ENCODE measurements at places on chromosomes 5 and 9.

DNA sequence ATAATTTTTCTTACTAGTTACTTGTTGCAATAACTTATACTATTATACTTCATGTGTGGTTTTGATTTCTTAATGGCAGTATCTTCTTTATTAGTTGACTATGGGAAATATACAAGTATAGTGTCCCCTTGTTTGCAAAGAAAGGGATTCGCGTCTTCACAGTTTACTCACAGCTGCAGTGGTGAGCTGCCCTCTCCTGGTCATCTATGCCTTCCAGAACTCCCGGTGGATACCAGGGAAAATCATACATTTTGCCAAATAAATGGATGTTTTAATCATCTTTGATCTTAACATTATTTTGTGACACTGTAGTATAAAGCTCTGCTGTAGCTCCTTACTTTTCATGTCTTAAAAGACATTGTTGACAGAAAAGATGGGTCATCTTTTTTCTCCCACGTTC lies 142.0 kb downstream of the ZCCHC7 start:
- no peak for DNase-seq

GRCh38 chr9:133368249-133368881 lies 7.5 kb downstream of the SURF4 start:
- no peak for DNase-seq

GRCh38 chr9:121495976-121496375 lies 3.7 kb downstream of the GGTA1 start:
- DNase-seq: no peak

- DNase-seq: peak; percentile 54
Measured at GRCh38 chr9:133275105-133276000, at the start of gene ABO. TSS of gene ABO (minus strand) at chr9:133275201.

DNA sequence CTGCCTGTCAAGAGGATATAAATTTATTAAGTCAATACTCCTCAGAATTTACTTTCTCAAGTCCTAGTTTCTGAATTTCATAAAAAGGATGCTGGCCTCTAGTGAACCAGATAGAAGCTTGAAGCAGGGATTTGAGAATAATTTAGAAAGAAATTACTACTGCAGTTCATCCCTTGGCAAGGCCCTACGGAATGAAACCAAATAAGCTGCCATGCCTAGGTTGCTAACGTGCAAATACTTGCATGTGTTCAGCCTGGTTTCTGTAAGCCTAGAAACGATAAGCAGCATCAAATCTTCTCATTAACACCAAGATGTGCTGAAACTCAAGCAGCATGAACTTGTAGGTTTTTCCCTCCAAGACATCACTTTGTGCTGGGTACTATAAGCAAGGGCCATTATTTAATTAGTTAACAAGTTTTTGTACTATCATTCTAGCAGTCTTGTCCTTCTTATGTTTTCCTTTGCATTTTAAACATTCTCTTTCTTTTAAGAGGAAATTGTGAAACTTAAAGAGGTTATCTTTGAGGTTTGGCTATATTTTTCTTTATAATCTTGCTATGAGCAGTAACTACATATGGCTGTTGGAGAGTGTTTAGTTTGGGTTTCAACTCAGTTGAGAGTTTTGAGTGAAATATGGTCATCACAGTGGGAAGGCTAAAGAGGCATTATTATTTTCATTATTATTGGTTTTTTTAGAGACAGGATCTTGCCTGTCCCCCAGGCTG lies 71.8 kb downstream of the ADAMTSL1 start:
- DNase-seq: no peak

- DNase-seq: no peak
Measured at GRCh38 chr5:75078027-75078426, 25.7 kb upstream of the GCNT4 start.

DNA sequence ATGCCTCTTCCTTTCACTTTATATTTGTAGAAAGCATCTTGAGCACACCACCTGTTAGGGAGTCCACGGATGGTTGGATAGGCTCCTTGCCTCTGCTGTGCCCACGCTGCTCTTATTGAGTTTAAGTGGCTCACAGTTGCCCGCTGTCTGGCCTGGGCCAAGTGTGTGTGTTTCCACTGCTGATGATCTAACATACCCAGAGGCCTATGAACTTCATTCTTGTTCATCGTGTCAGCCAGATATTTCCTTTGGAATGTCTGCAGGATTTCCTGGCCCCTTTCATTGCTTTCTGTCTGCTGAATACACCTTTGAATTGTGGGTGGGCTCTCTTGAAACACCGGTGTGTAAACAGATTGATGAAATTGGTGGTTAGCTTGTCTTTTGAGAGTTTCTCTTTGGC lies 46.6 kb downstream of the MVB12B start:
- DNase-seq: no peak

GRCh38 chr5:32595118-32595517 lies 9.8 kb downstream of the SUB1 start:
- no peak for DNase-seq

DNA sequence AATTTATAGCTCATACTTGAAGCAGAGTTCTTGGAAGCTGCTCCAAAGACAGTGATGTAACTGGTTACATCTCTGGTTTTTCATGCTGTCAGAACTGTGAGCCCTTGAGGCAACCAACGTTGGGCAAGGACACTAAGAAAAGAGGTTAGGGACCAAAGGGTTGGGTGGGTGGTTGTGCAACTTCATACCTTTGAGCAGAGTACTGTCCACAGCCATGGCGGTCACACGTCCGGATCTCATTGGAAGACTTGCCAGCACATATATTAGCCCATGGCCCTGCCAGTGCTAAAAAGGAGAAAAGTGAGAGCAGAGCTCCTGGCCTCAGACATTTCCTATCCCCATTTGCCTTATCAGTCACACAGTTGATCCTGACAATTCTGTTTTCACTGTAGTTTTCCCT lies 2.1 kb downstream of the LECT2 start:
- no peak for DNase-seq

GRCh38 chr5:76700571-76700970 lies 15.4 kb upstream of the F2R start:
- no peak for DNase-seq

DNA sequence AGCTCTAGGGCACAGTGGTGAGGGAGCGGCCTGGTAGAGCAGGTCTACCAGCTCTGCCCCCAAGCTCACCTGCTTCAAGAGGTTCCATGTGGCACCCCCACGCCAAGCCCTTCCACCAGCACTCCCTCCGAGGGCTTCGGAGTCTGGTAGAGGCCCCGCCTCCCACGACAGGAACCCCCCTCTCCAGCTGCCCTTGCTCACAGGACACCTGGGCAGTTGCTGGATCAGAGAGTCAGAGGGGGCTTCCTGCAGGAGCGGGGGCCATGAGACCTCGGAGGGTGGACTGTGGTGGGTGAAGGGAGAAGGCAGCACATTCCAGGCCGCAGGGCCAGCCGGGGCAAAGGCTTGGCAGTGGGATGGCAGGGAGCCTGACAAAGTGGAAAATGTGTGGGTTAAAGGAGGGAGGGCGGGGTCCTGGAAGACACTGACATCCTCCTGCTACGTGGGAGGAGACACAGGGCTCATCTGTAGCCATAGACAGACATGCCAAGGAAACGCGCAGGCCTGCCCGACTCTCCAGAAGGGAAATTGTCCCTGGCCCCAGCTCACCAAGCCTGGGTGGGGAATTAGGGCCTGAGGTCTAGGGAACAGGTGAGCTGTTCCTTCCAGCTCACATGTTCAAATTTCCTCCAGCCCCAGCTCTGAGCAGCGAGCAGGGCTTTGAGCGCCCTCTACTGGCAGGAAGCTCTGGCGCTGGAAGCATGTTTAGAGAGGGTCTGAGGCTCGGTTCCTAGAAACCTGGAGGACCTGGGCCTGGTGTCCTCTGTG lies 74.2 kb downstream of the NTNG2 start:
- DNase-seq: peak; percentile 84

DNA sequence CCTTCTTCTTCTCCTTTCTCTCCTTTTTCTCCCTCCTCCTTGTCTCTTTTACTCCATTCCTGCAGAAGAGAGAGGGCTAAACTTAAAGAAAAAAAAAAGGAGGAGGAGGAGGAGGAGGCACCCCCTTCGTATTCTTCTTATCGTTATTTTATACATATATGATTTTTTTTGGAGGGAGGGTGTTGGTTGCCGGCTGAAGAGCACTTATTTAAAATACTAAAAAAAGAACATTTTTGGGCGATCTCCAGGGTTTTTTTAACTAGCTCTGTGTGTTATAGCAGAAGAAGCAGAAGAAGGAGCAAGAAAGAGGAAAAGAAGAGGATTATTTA lies 381 bp downstream of the NR2F1 start:
- DNase-seq: no peak

GRCh38 chr9:120937127-120937526 lies 10.5 kb upstream of the TRAF1 start:
- DNase-seq: no peak

DNA sequence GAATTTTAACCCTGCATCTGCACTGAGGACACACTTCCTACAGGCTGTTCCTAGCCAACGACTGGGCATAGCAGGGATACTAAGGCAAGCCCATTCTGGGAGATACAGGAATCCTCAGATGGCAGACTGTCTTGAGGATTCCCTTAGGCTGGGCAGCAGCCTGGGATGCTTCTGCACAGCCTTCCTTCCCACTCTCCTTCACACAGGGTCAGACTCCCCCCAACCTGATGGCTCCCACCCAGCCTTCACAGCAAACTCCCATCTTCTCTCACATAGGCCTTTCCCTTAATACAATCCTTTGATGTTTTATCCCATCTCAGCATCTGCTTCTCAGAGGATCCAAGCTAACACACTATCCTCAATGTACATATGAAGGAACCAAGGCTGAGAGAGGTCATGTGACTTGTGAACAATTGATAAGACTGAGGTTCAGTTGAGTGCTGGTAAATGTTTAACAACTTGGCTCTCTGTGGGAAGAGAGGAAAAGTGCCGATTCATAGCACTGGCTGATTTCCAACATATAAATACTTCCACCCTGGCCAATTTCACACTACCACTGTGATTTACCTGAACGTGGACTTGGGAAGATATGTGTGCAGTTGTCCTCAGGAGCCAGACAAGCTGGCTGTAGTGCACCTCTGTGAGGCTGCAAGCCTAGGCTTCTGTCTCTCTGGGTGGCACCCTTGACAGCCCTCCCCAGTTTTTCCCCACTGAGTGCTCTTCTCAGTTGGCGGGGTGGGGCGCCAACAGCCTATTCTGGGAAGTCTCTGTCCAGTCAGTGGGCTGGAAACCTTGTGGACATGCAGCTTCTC lies 120.2 kb upstream of the TRIM32 start:
- no peak for DNase-seq

- no peak for DNase-seq
Measured at GRCh38 chr5:21573416-21574314, 1279.5 kb downstream of the CDH12 start.

DNA sequence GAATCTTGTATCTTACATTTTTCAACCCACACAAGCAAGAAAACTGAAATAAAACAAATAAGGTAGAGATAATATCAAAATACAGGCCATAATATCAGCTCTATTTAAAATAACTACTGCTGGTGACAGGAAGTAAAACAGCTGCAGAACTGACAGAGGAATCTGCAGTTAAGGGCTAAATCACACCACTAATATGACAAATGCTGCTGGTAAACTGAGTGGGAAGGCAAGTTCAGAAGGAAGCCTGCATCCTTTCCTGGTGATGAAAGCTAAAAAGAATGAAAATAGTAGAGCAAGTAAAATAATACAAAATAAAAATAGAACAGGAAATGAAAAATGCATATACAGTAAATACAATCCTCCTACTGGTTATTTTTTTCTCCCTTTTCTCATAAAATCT lies 1293.7 kb upstream of the C9orf72 start:
- no peak for DNase-seq

- no peak for DNase-seq
Measured at GRCh38 chr9:21688108-21689102, 114.0 kb upstream of the MTAP start.

DNA sequence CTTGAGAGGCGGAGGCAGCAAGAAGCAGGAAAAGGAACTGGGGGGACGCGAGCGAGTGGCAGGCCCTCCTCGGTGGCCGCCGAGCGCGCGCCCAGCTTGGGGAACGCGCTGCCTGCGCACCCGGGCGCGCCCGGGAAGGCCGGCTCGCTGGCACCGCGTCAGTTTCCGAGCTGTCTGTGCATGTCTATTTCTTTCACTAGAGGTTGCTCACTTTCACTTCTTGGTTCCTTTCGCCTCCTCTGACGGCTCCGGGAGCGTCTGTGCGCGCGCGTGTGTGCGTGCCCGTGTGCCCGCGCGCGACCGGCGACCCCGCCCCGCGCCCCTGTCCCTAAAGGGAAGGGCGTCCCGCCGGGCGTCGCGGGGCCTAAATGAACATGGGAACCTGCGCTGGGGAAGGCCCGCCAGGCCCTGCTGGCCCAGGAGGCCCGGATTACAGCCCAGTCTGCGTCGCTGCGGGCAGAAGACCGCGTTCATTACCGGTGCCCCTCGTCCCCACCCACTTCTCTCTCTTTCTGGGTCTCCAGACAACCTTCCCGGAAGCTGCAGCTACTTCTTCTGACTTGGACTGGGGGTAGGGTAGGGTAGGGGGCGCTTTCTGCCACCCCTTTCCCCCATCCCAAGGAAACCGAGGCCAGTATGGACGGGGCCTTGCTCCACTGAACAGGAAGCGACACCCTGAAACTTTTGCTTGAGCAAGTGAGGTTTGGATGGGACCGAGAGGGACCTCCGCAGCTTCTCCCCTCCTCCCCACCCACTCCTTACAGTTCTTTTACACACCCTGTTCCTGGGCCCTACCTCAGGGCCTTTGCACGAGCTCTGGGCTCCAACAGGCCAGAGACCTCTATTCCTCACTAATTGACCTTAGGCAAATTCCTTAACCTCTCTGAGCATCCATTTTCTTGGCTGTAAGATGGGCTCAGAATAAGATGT lies 205.8 kb upstream of the IER5L start:
- DNase-seq: peak; percentile 87

GRCh38 chr5:130335117-130335516 lies 430.9 kb downstream of the CHSY3 start:
- DNase-seq: no peak

- DNase-seq: no peak
Measured at GRCh38 chr9:82147798-82148425, 159.3 kb downstream of the SPATA31D1 start.

DNA sequence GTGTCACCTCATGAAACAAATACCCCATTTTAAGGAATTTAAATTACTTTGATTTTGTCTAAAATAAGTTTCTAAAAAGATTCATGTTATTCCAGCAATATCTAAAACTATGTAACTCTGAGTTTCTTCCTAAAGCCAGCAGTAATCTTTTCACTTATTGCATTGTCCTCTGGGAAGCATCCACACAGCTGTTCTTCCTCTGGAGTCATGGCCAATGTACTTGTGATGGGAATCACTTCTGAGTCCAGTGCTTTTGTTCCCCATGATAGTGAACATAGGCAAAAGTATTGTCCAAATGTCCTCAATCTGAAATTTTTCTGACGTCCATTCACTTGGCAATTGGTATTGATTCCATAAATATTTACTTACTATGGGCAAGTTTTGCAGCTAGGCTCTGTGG lies 125.0 kb downstream of the STARD4 start:
- DNase-seq: no peak

DNA sequence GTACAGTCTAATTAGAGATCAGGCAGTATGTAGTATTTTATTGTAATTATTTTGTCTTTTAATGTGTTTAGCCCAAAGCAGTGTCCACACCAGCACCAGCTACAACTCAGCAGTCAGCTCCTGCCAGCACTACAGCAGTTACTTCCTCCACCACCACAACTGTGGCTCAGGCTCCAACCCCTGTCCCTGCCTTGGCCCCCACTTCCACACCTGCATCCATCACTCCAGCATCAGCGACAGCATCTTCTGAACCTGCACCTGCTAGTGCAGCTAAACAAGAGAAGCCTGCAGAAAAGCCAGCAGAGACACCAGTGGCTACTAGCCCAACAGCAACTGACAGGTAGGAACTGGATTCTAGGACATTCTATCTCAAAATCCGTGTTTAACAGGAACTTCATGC lies 23.2 kb downstream of the RAD23B start:
- no peak for DNase-seq

Measured in right forelimb (tissue), 1 donor.